ENCODE measurements at places on chromosomes 7 and 10.

- DNase-seq = no peak
These were observed 12.0 kb upstream of the CRHR2 start for GRCh38 chr7:30694218-30694745.

GRCh38 chr7:83731154-83731553 lies 82.2 kb upstream of the SEMA3E start:
- DNase-seq = no peak

DNA sequence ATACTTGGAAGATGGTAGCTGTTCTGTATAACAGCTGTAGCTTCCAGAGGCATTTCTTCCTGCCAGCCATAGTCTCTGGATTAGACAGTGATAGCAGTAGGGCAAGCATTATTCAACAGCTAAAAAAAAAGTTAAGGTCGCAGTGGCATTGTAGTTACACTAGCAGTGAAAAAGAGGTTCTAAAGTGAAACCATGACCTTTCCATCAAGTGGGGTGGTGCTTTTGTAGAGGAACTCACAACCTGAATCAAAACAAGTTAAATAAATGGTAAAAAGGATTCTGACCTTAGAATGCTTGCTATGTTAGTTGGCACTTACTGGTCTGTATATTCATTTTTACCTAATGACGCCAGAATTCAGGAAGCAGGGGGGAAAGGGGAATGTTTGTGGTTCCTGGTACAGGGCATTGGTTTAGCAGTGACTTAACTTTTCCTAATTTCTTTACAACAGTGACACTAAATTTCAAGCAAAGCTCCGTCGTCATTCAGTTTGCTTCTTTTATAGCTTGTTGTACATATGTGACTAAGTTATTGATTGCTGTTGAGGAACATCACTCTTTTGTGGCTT lies 55.0 kb downstream of the GBF1 start:
- DNase-seq = no peak

- no peak for DNase-seq
These were observed 290.8 kb upstream of the ZNF32 start for GRCh38 chr10:43939389-43939938.

- DNase-seq = no peak
These were observed 59.5 kb downstream of the CHST15 start for GRCh38 chr10:124033887-124034218.

GRCh38 chr7:47357361-47357760 lies 224.6 kb downstream of the TNS3 start:
- DNase-seq = no peak

- DNase-seq = no peak
These were observed 147.2 kb downstream of the DYNC1I1 start for GRCh38 chr7:95919556-95919955.

DNA sequence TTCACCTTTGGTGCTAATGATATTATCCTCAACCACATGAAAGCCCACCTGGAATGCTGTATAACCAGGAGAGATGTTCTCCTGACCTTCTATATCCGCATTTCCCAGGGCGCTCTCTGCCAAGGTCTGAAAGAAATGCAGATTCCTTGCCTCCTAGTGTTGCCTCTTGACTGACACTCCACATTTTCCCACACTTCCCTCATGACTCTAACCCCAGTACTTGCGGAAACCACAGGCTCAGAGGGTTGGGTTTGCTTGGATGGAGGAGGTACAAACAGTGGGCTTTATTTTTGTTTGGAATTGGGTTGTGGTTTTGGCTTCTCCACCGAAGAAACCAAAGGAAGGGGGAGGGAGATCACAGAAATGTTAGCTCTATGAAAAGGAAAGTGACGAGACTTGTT lies 222.9 kb upstream of the CELF2 start:
- no peak for DNase-seq

DNA sequence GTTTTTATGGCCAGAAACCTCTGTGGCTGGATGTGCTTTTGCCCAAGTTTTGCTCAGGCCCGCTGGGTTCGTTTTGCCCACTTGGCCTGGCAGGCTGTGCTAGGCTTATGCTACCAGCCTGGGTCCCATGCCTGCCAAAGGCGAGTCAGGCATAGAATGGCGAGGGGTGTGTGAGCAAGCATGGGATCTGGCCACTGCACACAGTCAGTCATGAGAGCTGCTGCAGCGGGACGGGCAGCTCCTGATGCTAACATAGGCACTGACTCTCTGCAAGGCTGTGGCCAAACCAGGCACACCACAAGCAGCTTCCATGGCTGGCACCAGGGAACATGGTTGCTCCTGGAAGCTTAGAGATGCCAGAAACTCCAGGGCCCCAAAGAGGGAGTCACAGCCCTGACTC lies 52.9 kb upstream of the PCDH15 start:
- DNase-seq = no peak

DNA sequence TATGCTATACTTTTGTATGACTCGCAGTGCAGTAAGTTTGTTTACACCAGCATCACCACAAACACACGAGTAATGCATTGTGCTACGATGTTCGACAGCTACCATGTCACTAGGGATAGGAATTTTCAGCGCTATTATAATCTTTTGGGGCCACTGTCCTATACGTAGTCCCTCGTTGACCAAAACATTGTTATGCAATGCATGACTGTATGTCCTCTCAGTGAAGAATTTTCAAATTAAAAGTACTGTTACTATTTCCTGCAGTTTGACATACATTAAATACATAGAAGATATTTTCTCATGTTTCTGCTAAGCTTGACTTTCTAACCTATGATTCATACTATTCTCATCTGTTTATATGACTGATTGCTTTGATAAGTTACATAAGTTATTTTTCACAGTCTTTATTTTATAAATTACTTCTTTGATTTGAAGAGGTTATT lies 203.6 kb downstream of the VTI1A start:
- DNase-seq = no peak

DNA sequence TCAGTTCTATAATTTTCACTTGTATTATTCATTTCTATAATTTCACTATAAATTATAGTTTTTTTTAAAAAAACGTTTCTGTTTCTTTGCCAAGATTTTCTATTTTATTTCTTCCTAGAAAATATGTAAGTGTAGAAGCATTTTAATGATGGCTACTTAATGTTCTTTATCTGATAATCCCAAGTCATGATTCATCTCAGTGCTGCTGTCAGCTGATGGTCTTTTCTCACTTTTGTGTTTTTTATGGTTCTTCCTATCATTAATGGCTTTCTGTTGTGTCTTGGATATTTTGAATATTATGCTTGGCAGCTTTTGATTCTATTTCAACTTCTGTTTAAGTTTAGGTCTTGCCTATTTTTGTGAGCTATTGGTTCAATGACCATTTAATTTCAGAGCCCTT lies 268.6 kb downstream of the BAMBI start:
- no peak for DNase-seq

- peak; percentile 25 for DNase-seq
These were observed 40.7 kb downstream of the TARP start for GRCh38 chr7:38232502-38233366.

DNA sequence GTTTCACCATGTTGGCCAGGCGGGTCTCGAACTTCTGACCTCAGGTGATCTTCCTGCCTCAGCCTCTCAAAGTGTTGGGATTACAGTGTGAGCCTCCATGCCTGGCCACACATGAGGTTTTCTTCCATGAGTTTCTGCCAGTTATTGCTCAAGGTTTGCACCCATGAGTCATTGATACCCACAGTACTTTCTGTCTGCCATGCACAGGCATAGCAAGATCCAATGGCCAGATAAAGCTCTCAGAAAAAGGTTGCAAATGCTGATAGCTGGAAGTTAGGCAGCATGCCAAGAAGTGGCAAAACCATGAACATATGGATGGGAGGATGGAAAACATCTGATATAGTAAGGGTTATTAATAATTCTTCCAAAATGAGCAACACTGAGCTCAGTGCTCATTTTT lies 298.7 kb upstream of the NRG3 start:
- no peak for DNase-seq

DNA sequence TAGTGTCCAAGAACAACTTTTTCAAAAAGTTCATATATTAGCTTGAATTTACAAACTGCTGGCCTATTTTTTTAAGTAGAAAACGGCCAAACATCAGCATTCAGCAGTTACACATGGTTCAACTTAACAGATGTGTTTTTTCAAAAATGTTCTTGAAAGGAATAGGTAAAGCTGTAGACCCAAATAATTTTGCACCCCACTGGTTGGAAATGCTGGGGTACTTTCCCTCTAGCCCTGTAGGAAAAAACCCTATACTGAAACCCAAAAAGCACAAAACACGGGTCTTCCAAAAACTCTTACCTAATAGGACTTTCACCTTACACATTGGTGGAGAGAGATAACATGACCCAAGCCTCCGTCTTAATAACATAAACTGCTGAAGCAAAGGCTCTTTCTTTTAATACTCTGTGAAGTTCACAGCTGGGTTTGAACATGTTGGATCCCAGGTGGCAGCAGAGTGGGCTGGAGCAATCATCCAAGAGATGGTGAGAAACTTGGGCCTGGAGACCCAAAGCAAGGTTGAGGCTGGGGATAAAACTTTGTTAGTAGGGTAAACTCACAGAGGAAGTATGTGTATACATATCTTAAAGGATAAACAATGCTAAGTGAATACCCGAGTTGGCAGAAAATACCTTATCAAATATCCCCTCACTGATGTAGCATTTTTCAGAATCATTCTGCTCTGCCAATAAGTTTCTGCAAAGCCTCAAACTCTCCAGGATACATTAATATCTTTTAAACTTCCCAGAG lies 629 bp upstream of the DNAJC9 start:
- no peak for DNase-seq

- no peak for DNase-seq
These were observed 23.4 kb downstream of the SLC26A3 start for GRCh38 chr7:107779647-107780099.

- DNase-seq = no peak
These were observed 26.7 kb upstream of the MKI67 start for GRCh38 chr10:128152741-128153580.

GRCh38 chr10:78717200-78717599 lies 351.6 kb upstream of the ZMIZ1 start:
- DNase-seq = no peak

DNA sequence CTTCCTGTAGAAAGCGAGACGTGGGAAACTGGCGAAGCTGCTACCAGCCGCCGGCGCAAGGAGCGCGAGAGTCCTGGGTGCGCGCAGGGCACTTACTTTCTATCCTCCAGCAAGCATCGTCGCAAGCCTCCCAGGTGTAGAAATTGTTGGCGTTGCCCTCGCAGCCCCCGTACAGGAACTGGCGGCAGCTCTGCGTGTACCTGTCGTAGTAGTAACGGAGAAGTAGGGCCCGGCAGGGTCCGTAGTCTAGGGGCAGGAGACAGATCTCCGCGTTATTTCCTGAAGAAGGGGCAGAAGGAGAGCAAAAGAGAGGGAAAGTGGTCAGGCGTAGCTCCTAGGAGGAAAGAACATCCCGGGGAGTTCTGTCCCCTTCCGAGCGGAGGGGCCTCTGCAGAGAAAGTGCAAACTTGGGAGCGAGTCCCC lies 501 bp downstream of the TFPI2 start:
- DNase-seq = no peak

DNA sequence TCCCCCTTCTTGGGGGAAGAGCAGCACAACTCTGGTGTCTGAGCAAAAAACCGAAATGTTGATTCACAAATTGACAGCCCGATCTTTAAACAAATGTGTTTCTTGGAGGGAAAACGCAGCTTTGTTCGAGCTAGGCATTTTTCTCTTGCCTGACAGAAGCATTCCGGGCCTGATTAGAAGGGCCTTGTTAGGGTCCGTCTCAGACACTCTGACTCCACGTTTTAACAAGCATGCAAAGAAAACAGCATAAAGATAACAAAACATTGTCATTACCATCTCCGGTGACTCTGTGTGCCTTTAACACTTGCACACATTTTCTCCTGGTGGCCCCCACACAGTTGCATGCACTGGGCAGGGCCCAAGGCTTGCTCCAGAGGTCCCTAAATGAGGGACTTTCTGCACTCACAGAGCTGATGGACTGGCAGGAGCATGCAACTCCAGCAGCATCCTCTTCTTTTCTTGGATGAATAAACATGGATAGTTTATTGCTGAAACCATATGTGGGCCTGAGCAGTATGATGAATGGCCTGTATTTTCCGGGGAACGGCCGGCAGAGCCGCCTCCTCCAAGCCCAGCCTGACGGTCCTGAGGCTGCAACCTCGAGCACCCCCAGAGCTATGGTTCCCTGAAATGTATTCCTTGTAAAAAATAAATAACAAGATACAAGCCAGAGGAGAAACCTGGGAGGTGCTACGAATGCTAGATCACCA lies 50.9 kb downstream of the EBF3 start:
- DNase-seq = no peak

- no peak for DNase-seq
These were observed 158.0 kb upstream of the ITGB1 start for GRCh38 chr10:33115738-33116719.

DNA sequence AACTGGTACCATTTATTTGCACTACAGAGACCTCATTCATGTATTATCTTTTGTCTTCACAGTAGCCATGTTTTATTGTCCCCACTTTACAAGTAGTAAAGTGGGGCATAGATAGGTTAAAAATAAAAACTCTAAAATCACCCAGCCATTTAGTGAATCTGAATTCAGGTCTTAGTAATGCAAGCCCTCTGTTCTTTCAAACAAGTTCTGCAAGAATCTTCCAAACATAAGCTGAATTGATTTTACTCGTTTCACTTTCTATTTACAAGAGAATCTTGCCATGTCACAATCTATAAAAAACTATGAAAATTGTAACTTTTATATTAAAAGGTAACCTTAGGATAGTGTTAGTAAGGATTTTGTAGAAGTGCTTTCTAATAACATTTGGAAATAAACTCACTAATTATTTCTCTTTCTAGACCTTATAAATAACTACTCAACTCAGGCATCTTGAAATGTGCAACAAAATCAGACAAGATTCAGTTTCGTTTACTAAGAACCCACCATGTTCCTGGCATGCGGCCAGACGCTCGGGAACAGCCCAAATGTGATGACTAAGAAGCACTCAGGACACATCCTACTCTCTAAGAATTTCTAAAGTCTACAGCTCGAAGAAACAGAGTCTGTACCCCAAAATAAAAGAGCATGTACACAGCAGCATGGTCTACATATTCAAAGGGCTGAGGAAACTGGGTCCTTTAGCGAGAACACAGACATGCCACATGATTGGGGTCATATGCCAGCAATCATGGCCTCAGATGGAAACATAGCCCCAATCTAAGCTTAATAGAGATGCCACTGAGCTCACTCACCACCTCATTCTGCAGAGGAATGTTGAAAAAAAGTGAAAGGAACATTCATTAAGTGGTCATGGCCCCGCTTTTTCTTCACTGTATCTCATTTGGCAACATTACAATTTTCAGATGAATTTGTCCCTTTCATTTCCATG lies 167.6 kb downstream of the AMPH start:
- peak; percentile 71 for DNase-seq

DNA sequence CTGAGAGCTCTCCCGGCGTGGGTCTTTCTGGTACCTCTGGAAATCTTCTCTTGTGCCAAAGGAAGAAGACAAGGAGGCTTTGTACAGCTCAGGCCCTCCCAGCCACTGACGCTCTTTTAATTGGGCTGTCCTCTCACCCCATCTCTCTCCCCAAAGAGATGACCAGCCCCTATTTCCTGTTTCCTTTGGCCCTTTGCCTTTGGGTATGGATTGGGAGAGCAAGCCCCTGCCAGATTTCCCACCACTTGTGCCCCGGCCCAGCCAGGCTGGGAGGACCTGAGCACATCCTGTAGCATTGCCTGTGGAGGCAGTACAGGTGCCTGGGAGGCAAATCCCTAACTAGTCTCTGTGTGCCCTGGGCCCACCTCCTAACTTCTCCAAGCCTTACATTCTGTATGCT lies 5.7 kb upstream of the PLAC9 start:
- no peak for DNase-seq

GRCh38 chr7:27162561-27163287 lies 2.6 kb downstream of the HOXA9 start:
- no peak for DNase-seq

- DNase-seq = no peak
These were observed 39.2 kb upstream of the LRRC17 start for GRCh38 chr7:102873470-102874165.

Measured in activated naive CD8-positive, alpha-beta T cell treated with anti-CD3 and anti-CD28 coated beads, Interleukin-2, amount 50 U/mL, for 16 hours (primary cell).